GM04504 (cell line): ENCODE measurements at places on chromosomes 4 and X.

DNA sequence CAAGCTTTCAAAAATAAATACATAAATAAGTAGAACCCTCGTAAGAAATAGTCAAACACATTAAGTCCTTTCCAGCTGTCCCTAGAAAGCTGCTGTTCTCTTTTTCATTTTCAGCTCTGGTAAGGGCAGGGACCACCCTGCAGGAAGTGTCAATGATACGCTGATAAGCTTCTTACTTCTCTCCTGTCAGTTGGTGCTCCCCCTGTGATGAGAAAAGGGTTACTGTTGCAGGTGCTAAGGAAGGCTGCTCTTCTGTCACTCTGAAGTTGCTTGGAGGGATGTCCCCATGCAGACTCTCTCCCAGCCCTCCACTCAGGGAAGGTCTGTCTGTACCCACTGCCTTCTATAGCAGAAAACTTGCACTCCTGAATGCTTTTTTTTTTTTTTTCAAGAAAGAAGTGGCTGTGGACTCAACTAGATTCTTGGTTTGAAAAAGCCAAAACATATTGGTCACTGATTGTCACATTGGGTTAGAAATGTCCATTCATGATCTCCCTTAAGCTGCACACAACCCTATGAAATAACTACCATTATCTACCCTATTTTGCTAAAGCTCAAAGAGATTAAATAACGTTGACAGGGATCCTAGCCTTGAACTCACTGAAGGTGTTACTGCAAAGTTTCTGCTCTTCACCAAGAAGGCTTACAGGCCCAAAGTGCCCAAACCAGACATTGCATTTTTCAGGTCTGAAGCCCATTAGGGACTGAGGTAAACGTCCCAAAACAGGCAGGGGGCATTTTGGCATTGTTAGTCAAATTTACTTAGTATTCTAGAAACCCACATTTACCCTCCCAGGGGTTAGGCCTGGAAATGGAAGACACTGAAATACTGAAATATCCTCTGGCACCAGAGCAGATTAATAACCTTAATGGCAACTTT lies 1.2 kb downstream of the CXCL3 start:
- DNase-seq = no peak

- DNase-seq = no peak
These were observed 81.2 kb downstream of the ABLIM2 start for GRCh38 chr4:8077181-8078108.

DNA sequence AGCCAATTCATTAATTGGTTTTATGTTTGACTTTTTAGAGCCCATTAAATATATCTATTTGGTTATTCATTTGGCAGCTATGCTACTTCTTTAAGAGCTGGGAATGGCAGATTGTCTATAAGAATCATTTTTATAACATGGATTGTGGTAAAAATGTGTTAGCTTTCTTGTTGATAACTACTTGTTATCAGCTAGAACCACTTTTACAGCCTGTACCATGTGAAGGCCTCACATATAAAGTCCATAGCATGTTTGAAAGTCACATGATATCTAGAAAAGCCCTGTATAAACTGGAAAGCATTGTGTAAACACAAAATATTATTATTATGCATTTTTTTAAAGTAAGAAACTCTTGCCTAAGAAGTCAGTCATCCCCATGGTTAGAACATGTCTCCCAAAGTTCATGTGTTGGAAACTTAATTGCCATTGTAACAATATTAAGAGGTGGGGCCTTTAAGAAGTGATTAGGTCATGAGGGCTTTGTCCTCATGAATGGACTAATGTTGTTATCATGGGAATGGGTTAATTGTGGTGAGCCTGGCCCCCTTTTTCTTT lies 110.9 kb upstream of the BMP2K start:
- DNase-seq = no peak

DNA sequence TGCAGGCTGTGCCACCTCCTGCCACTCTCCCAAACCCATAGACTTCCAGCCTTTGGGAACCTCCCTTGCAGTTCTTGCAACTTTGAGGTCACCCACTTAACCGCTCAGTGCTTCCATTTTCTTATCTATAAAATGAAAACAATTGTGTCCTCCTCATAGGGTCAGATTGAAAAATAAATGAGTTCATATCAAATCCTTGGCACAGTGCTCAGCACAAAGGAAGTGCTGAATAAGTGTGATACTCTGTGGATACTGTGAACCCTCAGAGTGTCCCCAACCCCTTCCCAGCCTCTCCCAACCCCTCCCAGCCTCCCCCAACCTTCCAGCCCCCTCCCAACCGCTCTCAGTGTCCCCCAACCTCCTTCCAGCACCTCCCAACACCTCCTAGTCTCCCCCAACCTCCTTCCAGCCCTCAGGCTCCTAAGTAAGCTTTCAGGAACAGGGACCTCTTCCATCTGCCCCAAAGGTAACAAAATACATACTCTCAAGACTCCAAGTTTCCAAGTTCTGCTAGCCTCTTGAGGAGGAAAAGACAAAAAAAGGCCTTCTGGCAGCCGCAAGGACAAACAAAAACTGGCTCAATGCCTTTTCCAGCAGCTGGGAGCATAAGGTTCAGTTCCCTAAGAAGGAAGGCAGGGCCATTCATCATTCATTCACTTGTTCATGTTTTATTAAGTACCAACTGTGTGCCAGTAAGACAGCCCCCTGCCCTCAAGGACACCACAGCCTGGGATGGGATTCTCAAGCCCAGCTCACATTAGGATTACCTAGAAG lies 46.1 kb upstream of the LGI2 start:
- no peak for DNase-seq

- peak; percentile 29 for DNase-seq
These were observed 10.2 kb upstream of the TMEM185A start for GRCh38 chrX:149641835-149642234.

- DNase-seq = no peak
These were observed 17.7 kb upstream of the ELOVL6 start for GRCh38 chr4:110216129-110216528.

DNA sequence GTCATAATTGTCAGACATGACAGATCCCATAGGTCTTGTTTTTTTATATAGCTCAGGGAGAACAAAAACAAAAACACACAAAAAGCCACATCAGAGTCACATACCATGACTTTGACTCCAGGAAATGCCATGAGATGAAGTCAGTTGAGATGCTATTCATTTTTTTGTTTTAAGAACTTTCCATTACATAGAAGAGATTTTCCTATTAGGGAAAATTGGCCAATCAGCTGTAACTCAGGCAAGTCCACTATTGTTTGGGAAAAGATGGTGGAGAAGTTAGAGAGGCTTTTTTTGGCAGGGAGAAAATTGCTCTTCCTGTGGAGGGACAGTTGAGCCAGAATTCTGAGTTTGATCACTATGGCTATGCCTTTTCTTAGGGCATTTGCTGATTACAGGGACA lies 72.6 kb downstream of the SMARCA5 start:
- no peak for DNase-seq

- no peak for DNase-seq
These were observed 182.2 kb upstream of the KCNIP4 start for GRCh38 chr4:22130741-22131140.

DNA sequence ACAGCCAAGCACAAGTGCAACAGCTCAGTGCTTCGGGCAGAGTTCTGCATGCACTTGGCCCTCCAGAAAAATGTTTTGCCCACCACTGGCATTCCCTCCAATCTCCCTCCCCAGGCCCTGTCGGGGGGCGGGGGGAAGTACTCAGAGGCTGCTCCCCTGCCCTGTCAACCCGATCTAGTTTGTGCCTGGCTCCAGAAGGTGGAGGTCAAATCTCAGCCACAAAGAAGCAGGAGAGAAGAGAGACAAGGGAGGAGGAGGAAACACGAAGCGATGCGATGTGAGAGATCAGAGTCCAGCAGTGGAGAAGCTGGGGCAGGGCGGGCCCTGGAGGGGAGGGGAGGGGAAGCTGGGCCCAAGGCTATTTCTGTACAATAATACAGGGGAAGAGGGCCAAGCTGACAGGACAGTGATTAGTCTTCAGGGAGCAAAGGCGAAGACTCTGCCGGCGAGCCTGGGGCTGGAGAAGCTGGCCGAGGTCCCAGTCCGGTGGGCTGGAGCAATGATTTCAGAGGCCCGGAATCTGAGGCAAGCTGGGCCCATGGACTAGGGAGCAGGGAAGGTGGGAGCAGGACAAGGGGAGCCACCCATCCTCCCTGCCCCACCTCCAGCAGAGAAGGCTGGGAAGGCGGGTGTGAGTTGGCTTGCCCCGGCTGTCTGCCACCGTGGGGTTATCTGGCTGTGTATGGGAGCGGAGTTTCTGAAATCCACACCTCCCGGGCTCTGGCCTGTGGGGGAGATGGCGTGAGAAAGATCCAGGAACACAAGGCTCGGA lies 167.1 kb downstream of the EFNB1 start:
- DNase-seq = no peak

- DNase-seq = no peak
These were observed 375.4 kb downstream of the GRID2 start for GRCh38 chr4:92679149-92679548.

DNA sequence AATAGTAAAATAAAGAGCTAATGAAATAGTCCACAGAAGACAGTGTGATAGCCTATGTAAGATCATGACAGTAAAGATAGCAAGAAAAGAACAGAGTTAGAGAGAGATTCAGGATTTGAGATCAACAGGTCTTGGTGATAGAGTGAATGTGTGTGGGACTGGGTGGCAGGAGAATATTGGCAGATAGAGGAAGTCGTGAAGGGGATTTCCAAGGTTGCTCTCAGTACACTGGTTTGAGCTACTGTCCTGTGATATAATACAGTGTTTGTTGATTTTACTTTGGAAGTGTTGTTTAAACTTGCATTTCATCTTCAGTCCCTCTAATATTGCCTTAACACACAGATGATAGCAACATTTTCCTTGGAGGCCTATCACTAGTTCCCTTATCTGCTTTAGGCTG lies 44.1 kb downstream of the DTHD1 start:
- DNase-seq = no peak

- DNase-seq = no peak
These were observed 49.5 kb downstream of the DMD start for GRCh38 chrX:33161829-33162228.

- DNase-seq = no peak
These were observed 913.4 kb downstream of the RPA4 start for GRCh38 chrX:97797076-97797475.

DNA sequence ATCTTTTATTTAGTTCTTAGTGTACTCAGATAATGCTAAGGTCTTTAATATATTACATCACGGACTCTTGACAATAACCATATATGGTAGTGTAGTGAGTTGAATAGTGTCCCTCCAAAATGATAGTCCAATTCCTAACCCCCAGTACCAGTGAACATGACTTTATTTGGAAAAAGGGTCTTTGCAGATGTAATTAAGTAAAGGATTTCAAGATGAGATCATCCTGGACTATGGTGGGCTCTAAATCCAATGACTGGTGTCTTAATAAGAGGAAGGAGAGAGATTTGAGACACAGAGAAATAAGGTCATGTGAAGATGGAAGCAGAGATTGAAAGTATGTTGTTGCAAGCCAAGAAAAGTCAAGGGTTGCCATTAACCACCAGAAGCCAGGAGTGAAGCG lies 236.5 kb upstream of the DIPK2B start:
- no peak for DNase-seq

DNA sequence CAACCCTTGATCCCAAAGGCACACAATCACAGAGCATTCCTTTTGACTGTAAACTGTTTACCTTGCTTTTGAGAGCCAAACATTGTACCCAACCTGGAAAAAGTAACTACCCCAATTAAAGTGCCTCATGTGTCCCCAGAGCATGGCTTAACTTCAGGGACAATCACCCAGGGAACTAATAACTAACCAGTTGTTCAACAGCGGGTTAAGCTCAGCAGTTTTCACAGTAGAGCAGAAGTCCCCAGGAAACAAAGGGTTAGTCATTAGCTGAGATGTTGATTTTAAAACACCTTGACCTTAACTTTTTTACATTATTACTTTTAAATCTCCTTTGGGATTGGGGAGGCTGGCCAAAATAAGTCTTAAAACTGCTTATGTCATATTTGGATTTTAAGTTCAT lies 94.8 kb downstream of the RELL1 start:
- DNase-seq = no peak

DNA sequence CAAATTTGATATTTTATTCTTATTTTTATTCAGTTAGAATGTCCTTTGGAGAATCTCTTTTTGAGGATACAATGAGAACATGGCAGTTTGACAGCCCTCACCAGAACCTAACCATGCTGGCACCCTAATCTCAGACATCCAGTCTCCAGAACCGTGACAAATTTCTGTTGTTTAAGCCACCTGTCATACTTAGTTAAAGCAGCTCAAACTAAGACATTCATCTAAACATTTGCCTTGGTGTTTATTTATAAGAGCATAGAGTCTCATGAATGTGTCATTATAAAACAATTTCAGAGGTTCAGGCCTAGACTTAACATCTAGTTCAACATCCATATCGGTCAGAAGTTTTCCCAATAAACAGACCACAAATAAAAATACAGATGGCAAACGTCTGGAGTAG lies 125.1 kb upstream of the FUNDC1 start:
- no peak for DNase-seq

- no peak for DNase-seq
These were observed 60.0 kb upstream of the ALB start for GRCh38 chr4:73344106-73344505.

GRCh38 chr4:110245577-110245976 lies 47.2 kb upstream of the ELOVL6 start:
- DNase-seq = no peak

DNA sequence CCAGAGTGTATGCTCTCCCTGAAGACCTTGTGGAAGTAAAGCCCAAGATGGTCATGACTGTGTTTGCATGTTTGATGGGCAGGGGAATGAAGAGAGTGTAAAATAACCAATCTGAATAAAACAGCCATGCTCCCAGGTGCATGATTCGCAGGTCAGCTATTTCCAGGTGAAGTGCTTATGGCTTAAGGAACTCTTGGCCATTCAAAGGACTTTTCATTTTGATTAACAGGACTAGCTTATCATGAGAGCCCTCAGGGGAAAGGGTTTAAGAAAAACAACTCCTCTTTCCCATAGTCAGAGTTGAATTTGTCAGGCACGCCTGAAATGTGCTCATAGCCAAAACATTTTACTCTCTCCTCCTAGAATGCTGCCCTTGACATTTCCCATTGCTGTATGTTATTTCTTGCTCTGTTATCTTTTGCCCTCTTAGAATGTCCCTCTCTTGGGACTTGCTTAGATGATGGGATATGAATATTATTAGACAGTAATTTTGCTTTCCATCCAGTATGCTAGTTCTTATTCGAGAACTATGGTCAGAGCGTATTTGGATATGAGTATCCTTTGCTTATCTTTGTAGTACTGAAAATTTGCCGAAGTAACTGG lies 88.6 kb downstream of the PLS3 start:
- DNase-seq = no peak

DNA sequence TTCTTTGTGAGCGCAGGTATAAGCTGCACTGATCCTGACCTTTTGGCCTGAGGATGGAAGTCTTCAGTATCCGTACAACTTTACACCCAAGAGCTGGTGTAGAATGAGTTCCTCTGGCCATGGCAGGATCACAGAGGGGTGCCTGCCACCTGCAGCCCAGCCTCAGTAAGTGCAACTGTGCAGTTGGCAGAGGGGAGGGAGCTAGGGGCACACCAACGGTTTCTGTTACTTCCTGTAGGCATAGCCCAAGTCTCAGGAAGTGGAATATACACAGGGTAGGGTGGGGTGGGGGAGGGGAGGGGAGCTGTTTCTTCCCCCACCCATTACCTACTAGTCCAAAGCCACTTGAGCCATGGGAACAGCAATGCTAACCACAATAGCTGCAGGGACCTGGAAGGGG lies 85.4 kb upstream of the GBA3 start:
- DNase-seq = peak; percentile 2

- DNase-seq = no peak
These were observed 164.0 kb downstream of the ASMT start for GRCh38 chrX:1778817-1779216.

- DNase-seq = no peak
These were observed 15.5 kb downstream of the MAGEA9B start for GRCh38 chrX:149571770-149572169.
